ENCODE measurements at places on chromosomes 7 and 10.

DNA sequence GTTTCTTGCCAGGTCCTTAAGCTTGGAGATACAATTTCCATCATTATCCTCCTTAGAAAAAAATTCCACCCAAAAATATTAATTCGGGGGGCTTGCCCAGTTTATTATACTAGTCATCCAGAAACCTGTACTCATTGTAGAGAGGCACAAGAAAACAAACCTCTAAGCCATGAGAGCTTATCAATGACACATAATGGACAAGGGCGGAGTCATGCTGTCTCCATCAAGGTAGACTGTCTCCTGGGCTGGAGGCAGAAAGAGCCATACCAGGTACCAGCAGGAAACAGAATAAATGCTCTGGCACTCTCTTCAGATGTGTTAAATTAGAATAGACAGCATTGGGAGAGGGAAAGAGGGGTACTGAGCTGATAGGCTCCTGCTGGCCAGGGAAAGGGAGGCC, 69.8 kb upstream of the GSDME start:
- peak; percentile 14 for DNase-seq

DNA sequence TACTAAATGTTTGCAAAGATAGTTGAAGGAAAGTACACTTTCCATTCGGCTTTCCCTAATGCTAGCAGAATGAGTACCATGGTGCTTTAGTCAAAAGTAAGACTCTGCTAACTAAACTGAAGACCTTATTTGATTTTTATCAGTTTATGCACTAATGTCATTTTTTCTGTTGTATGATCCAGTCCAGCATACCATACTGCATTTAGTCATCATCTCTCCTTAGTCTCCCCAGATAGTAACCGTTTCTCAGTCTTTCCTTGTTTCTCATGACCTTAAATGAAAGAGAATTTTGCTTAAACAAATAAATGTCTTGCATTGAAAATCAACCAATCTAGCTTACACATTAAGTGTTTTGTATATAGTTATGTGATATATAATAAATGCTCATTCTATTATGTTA, 529.5 kb upstream of the SEMA3D start:
- no peak for DNase-seq

DNA sequence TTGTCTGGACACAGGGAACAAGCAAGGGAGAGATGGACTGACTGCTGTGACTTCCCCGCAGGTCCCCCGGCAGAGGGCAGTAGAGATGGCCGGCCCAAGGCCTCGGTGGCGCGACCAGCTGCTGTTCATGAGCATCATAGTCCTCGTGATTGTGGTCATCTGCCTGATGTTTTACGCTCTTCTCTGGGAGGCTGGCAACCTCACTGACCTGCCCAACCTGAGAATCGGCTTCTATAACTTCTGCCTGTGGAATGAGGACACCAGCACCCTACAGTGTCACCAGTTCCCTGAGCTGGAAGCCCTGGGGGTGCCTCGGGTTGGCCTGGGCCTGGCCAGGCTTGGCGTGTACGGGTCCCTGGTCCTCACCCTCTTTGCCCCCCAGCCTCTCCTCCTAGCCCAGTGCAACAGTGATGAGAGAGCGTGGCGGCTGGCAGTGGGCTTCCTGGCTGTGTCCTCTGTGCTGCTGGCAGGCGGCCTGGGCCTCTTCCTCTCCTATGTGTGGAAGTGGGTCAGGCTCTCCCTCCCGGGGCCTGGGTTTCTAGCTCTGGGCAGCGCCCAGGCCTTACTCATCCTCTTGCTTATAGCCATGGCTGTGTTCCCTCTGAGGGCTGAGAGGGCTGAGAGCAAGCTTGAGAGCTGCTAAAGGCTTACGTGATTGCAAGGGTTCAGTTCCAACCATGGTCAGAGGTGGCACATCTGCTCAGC, 6.0 kb downstream of the CYREN start:
- DNase-seq = no peak

DNA sequence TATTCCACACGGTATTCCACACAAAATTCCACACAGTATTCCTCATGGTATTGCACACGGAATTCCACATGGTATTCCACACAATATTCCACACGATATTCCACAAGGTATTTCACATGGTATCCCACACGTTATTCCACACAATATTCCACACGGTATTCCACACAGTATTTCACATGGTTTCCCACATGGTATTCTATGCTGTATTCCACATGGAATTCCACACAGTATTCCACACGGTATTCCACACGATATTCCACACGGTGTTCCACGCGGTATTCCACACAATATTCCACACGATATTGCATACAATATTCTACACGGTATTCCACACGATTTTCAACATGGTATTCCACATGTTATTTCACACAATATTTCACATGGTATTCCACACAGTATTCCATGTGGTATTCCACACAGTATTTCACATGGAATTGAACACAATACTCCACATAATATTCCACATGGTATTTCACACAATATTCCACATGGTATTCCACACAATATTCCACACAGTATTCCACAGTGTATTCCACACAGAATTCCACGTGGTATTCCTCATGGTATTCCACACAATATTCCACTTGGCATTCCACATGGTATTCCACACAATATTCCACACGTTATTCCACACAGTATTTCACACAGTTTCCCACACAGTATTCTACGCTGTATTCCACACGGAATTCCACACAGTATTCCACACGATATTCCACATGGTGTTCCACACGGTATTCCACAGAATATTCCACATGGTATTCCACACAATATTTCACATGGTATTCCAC, 136.0 kb upstream of the CHST15 start:
- DNase-seq = no peak

GRCh38 chr7:135678612-135679575, 16.6 kb downstream of the STMP1 start:
- DNase-seq = no peak

- no peak for DNase-seq
Observed at GRCh38 chr10:100886963-100887362, 25.8 kb upstream of the SLF2 start.

GRCh38 chr10:16779384-16779915, 37.8 kb downstream of the RSU1 start:
- peak; percentile 71 for DNase-seq

GRCh38 chr7:21338728-21339164, 89.1 kb upstream of the SP4 start:
- peak; percentile 50 for DNase-seq

DNA sequence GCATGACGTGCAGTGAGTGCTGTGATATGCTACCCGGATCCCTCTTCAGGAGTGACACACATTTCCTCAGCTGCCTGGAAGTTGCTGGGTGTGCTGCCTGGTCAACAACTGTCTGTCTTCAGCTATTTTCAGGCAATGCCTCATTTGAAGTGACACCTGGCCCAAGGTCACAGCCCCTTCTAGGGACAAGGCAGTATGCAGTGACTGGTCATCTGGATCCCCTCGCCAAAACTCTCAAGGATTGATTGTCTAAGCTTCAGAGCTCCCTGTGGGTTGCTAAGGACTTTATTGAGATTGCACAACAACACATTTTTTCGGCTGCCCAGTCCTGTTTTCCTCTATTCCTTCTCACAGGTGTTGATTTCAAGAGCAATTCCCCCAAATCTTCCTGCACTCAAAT, 108.8 kb downstream of the GNAI1 start:
- DNase-seq = no peak

DNA sequence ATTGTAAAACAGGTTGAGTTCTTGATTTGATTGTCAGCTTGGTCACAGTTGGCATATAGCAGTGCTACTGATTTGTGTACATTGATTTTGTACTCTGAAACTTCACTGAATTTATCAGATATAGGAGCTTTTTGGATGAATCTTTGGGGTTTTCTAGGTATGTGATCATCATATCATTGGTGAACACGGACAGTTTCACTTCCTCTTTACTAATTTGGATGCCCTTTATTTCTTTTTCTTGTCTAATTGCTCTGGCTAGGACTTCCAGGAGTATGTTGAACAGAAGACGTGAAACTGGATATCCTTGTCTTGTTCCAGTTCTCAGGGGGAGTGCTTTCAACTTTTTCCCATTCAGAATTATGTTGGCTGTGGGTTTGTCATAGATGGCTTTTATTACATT, 86.9 kb downstream of the EXOC4 start:
- DNase-seq = no peak

- no peak for DNase-seq
Observed at GRCh38 chr10:69093933-69094332, 6.0 kb downstream of the SRGN start.

GRCh38 chr7:86765931-86766330, 122.2 kb downstream of the GRM3 start:
- DNase-seq = no peak

DNA sequence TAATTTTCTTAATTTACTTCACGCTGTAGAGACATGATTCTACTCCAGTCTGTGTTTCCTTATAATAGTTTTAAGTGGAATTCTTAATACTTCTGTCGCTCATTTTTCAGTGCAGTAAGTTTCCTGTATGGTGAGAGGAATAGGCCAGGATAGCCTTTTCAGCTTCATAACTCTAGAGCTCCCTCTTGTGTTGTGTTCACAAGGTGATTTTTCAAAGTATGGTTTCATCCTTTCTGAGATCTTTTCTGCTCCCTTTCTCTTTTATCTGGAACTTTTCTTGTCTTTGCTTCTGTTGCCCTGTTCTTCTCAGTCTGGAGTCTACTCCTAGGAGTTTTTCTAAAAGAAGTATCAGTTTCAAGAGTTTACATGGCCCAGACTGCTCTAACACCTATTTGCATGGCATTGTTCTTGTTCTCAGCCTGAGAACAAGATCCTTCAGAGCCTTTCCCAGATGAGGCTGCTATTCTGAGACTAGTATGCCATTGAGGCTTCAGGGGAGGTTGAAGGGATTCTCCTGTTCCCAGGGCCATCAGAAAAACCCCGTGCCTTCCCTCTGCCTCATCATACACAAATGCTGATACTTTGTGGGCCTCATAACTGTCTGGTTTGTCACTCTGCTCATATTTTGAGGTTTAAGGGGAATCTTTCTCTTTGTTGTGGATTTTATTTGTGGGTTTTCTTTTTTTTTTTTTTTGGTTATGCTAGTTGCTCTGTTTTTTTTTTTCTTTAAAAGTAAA, 21.8 kb downstream of the NET1 start:
- DNase-seq = no peak

All from activated naive CD8-positive, alpha-beta T cell treated with anti-CD3 and anti-CD28 coated beads for 36 hours (primary cell).